Stimulated activated CD4-positive, alpha-beta T cell treated with anti-CD3 and anti-CD28 coated beads, Interleukin-4, amount 100 ng/mL, for 24 hours (primary cell): ENCODE measurements at places on chromosomes 3 and 15.
A peak's percentile ranks its signal among the peaks of the same experiment; 100 is the strongest.

DNA sequence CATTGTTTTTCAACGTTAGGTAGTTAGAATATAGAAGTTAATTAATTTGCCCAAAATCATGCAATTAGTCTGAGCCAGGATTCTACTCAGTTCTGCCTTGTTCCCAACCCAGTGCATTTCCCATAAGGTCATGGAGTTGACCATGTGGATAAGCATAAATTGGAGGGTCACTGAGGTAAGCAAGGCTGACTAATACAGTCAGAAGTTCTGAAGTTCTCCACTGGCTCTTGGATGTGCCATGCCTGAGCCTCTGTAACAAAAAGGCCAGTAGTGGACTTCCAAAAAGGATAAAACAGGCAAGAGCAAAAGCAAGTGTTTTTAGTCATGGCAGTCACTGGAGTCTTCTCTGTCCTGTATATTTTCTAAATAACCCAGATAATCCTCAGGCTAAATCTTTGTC, 124.4 kb upstream of the PHLDB2 start:
- no peak for DNase-seq

DNA sequence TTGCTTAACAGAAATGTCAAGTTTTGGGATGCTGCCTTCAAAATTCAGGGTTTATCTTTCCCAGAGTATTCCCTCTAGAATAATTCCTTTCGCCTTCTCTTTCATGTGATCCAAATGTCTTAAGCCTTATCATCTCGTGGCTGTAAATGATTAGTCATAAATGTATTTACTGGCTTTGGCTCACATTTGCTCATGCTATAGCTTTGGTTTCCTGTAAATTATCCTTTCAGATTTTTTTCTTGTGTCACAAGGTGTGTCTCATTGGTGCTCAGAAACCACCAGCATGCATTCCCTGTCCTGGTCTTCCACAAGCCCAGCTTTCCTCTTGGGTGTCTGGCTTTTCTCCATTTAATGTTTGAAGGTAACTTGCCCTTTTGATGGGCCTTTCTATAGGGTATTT, 692.7 kb upstream of the ALCAM start:
- no peak for DNase-seq

DNA sequence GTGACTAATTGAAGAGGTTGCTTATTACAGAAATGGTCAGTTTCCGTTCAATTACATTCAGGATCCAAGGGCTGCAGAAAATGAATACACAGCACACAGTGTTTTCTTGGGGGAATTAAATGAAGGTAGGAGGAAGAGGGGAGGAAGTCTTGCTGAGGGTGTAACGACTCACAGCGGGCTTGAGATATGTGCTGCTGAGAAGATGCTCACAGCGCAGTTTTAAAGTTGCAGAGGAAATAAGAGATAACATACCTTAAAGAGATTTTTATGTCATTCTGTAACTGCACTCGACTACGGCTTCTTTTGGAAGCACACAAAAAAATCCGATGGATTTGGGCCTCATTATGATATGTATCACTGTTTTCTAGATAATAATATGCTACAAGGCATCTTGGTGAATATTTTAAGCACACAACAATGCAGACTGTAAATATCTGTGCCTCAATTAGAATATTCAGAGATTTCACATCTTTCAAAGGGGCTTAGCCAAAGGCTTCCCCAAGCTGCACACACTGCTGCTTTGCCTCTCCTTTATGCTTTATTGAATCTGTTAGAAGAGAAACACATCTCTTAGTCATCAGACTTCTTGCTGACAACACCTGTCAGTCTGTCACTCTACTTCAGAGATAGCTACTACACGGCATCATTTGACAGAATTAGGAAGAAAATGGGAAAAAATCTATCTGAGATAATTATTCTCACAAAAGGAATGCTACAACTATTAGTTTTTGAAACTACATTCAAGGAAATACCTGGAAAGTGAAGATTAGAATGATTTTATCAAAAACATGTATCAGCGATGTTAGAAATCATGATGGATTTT, 773.2 kb downstream of the OTOL1 start:
- no peak for DNase-seq

- no peak for DNase-seq
These were observed 61.4 kb upstream of the POLG start for GRCh38 chr15:89395996-89396395.

- DNase-seq, result no peak
These were observed 21.6 kb downstream of the NGRN start for GRCh38 chr15:90287101-90287500.

DNA sequence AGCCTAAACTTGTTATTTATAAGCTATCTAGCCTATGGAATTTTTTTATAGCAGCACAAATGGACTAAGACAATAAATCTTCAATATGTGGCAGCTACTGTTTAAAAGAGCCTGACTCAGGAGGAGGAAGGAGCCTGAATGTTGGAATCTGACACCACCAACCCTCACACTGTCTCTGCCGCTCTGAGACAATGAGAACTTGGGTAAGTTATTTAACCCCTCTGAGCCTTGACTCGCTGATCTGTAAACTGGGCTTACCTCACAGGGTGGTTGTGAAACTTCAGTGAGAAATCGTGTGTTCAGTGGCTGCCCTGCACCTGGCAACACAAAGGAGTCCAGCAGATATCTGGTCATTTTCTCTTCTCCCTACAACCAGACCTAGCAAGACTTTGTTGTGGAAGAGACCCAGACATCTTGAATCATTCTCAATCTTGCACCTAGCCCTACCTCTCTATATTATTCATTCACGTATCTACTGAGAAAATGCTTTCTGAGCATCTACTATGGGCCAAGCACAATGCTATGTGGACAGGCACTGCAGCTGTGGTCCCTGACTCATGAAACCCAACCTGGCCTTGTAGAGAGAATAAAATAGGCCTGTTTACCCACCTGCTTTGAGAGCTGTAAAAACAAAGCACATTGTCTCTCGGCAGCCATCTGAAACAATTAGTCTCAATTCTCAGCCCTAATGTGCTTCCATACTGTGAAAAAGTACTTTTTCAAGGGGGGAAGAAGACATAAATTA, 81.9 kb upstream of the SLC25A36 start:
- no peak for DNase-seq

DNA sequence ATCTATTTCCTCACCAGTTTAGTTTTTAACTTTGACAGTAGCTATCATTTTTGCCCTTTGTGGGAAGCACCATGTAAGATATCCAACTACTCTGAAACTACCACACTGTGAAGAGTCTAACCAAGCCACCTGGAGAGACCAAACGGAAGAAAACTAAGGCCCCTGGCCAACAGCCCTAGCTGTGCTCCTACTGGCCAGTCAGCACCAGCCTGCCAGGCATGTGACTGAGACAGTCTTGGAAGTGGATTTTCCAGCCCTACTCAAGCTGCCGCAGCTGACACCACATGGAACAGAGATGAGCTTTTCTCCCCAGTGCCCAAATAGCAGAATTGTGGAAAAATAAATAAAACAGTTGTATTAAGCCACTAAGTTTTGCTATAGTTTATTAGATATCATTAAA, 2.9 kb upstream of the TBC1D5 start:
- DNase-seq, result no peak

GRCh38 chr3:52792961-52793695, 1.5 kb upstream of the ITIH3 start:
- no peak for DNase-seq

GRCh38 chr15:45842151-45842550, 207.3 kb downstream of the SQOR start:
- DNase-seq, result no peak

GRCh38 chr3:66038726-66039589, at the start of gene MAGI1:
TSS of gene MAGI1 (minus strand) at chr3:66038918. CDS start at chr3:66038308, 610 bp downstream.
- peak; percentile 13 for DNase-seq

GRCh38 chr3:14511623-14512280, 28.4 kb downstream of the GRIP2 start:
- DNase-seq, result no peak

DNA sequence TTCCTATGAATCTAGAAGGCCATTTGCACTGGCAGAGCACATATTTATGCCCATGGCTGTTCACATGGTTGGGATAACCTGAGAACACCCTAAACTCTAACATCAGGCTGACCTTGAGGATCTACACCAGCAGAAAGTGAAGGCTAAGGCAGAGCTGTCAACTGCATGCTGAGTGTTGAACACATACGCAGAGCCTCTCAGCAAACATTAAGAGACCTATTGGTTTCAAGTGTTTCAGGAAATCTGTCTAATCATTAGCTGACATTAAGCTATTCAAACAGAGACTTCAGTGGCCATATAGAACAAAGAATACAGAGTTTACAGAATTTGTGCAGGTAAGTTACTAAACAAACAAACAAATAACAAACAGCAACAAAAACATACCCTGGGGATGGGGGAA, 16.1 kb upstream of the SEC61A1 start:
- no peak for DNase-seq

DNA sequence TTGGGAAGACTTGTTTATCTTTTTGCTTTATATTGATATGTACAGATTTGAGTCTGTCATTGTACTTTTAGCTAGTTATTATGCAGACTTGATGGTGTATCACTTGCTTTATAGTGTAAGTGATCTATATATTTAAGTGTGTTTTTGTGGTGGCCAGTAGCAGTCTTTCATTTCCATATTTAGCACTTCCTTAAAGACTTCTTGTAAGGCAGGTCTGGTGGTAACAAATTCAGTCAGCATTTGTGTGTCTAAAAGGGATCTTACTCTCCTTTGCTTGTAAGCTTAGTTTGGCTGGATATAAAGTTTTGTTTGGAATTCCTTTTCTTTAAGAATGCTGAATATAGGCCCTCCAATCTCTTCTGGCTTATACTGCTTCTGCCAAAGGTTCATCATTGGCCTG, 322.5 kb upstream of the EPHA6 start:
- DNase-seq, result no peak
